Breast epithelium (tissue), 4 donors: ENCODE measurements at places on chromosomes 6 and 20. TPM values are rescaled to one million over a fixed set of nuclear protein-coding genes. Genes with fewer than 3 reads are reported as not detected.
A peak's percentile ranks its signal among the peaks of the same experiment; 100 is the strongest.

ARG1 gene
- not detected for total RNA-seq

STX11 gene
- 46.4 TPM for total RNA-seq

RIMS4 gene
- 0.66 TPM for total RNA-seq

- no peaks in the 10 kb centered on the region for H3K36me3 ChIP-seq
- no peaks in the 10 kb centered on the region for H3K4me1 ChIP-seq
- H3K4me3 ChIP-seq: no peak overlapping the region
- DNase-seq: no peak
- H3K27me3 ChIP-seq: no peaks in the 10 kb centered on the region
- H3K27ac ChIP-seq: no peak overlapping the region
Observed at GRCh38 chr20:42688576-42688975, 501.1 kb downstream of the PTPRT start.

DNA sequence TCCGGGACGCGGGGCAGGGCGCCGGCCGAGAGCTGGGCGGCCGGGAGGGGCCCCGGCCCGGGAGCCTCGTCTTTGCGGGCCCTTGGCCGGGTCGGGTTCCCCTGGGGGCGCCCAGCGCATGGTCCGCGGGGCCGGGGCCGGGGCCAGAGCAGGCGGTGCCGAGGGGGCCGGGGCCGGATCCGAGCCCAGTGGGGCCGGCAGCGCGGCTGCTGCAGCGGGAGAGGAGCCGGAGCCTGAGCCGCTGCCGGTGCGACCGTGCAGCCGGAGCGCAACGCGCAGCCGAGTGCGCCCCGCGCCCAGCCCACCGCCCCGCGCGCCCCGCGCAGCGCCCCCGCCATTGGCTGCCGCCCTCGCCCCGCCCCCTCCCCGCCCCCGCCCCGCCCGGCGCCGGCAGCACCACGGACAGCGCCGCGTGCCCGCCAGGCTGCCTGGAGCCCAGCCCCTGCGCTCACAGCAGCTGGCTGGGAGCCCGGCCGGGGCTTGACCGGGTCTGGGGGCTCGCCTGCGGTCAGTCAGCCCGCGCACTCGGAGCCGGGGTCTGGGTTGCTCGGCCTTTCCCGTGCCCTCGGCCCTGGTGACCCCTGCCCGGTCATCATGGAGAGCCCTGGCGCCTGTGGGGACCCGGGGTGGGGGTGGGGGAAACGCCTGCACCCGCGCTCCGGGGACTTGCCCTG is at the start of gene HRH3:
Gene HRH3 (minus strand): TSS at position 287 of the 674 bp plus-strand sequence. CDS start 308 bp downstream, outside the sequence.
- peak within 1 kb of the TSS; percentile 44 for H3K4me3 ChIP-seq
- DNase-seq: no peak

DNA sequence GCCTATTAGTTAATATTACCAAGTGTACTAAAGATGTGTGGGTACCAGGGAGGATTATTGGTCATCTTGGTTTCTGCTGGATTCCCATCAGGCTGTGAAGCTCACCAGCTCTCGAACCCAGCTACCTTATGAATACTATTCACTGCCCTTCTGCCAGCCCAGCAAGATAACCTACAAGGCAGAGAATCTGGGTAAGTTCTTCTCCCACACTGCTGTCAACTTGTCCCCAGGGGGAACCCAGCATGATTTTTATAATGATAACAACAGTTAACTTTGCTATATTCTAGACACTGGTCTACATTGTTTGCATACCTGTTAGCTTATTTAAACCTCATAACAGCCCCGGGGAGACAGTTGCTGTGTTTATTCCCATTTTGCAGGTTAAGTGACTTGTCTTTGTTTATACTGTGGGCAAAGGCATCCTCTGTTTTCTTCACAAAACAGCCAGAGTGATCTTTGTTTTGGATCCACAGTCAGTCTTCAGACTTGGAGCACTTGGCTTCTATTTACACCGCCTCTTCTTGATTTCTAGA is 26.5 kb downstream of the TM9SF4 start:
- H3K27me3 ChIP-seq: no peaks in the 10 kb centered on the region
- no peaks in the 10 kb centered on the region for H3K4me1 ChIP-seq
- DNase-seq: no peak
- no peak overlapping the region for H3K27ac ChIP-seq
- H3K4me3 ChIP-seq: no peak overlapping the region

DNA sequence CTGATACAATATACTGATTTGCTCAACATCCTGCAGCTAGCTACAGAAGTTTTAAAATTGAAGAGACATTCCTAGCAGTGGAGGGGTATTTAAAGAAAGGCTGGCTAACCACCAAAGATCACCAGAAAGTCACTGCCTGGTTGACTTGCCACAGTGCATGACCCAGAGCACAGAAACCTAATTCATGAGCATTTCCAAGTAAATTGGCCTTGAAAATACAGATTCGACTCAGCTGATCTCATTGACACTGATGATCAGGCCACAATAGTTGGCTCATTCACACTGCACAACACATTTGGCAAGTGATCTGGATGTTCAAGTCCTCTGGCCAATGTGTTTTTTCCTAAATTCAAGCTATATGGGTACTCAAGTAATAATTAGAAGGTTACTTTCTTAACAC is 13.3 kb upstream of the TDRD6 start:
- no peaks in the 10 kb centered on the region for H3K4me1 ChIP-seq
- no peak overlapping the region for H3K4me3 ChIP-seq

- DNase-seq: no peak
- H3K4me3 ChIP-seq: no peak overlapping the region
- no peaks in the 10 kb centered on the region for H3K27me3 ChIP-seq
- H3K4me1 ChIP-seq: no peaks in the 10 kb centered on the region
- no peak overlapping the region for H3K27ac ChIP-seq
- no peaks in the 10 kb centered on the region for H3K36me3 ChIP-seq
Observed at GRCh38 chr6:5282191-5282623, 20.9 kb downstream of the FARS2 start.

GRCh38 chr6:56417823-56418222 is 170.4 kb upstream of the COL21A1 start:
- H3K4me1 ChIP-seq: no peaks in the 10 kb centered on the region
- no peaks in the 10 kb centered on the region for H3K36me3 ChIP-seq
- DNase-seq: no peak
- no peak overlapping the region for H3K27ac ChIP-seq
- no peak overlapping the region for H3K4me3 ChIP-seq

GRCh38 chr20:57317789-57318371 is 11.7 kb upstream of the SPO11 start:
- no peak overlapping the region for H3K27ac ChIP-seq
- H3K27me3 ChIP-seq: no peaks in the 10 kb centered on the region
- no peak overlapping the region for H3K4me3 ChIP-seq
- DNase-seq: no peak
- no peaks in the 10 kb centered on the region for H3K36me3 ChIP-seq
